HCT116 (cell line): ENCODE measurements at places on chromosomes 5 and 9.
A peak's percentile ranks its signal among the peaks of the same experiment; 100 is the strongest.

- DNase-seq = no peak
These were observed 57.7 kb upstream of the CER1 start for GRCh38 chr9:14780251-14780650.

DNA sequence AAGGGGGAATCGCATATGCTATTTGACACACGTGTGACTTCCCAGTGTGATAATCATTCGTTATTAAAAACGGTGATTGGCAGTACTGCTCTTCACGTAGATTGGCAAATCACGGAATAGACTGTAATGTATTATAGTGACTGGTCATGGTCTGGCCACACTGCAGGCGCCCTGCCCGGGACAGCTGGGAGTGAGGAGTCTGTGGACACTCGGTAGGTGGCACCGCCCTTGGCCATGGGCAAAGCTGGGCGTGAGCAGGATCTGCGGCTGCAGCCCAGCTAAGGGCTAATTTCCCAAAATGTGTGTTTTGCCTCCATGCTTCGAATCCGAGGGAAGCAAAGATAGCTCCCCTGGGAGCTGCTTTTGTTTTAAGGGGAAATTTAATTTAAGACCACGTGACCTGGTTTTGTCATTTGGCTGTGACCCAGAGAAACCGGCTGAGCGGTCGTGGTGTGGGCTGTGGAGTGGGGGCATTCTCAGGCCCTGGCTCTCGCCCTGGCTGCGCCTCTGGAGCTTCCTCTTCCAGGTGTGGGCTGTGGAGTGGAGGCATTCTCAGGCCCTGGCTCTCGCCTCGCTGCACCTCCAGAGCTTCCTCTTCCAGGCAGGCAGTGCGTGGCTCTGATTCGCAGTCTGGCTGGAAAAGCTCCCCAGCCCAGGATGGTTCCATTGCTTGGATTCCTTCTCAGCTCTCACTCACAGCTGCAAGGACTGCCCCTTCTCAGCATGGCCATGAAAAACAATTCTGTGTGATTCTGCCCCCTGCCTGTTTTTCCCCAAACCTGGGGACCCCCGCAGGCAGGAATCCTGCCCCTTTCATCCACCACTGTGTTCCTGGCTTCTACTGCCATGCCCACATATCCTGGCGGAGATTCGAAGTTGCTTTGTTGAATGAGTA lies 131.1 kb downstream of the OLFM1 start:
- no peak for DNase-seq

DNA sequence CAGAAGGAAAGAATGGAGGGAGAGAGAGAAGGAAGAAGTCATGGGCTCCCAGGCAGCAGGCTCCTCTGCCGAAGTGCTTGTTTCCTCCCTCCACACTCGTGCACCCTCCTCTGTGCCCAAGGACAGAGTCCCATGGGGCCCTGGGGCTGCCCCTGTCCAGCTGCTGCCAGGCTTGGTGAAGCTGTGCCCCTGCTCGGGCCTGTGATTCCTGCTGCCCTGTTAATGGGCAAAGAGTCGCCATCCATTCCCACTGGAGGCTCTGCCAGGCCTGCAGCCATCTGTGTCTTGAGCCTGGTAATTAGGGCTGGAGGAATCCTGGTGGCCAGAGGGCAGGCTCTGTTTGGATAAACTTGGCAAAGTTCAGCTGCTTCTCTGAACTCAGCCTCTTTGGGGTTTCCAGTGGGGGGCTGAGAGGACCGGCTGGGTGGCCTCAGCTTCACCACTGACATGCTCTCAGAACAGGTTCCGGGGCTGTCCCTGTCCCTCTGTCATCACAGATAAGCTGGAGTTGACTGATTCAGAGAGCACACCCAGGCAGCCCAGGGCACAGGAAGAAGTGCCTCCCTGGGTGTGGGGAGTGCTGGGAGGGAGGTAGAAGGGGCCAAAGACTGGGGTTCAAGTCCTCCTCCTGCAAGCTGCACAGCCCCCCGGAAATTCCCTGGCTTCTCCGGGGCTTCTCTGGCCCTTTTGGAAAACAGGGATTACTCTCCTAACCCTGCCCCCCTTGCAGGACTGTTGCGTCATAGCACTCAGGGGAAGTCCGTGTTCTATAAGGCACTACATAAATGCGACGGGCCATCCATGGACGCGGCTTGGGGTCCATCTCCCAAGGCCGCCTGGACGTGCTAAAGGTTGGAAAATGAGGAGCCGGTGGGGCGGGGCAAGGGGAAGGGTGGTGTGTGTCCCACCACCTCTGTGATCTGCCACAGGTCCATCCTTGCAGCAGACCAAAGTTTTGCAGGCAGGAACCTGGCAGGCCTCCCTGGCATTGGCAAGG lies 154.8 kb downstream of the PAX5 start:
- no peak for DNase-seq

DNA sequence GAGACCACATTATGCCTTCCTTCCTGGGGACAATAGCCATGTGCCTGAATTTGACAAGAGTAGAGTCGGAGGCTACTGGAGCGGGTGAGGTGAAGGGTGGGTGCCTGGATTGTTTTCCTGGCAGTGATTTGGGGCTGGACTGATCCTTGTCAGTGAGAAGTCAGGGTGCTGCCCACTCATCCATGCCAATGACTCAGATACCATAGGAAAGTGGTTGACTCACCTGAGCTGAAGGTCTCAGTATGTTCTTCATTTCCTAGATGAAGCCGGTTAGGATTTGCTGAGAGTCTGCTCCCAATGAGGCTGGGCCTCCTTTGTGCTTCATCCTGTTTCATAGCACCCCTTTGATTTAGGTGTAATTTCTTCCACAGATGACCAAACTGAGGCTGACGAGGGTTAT lies 366.0 kb downstream of the KDM4C start:
- DNase-seq = peak; percentile 8
